Head of caudate nucleus (tissue), 42 donors: ENCODE measurements at places on chromosomes 6 and 20.

GRCh38 chr20:2865630-2866029 lies 7.7 kb upstream of the PTPRA start:
- no peak for DNase-seq

GRCh38 chr6:68876792-68877493 lies 241.9 kb downstream of the ADGRB3 start:
- no peak for DNase-seq

- DNase-seq: no peak
Observed at GRCh38 chr6:19830171-19830570, 7.0 kb upstream of the ID4 start.

DNA sequence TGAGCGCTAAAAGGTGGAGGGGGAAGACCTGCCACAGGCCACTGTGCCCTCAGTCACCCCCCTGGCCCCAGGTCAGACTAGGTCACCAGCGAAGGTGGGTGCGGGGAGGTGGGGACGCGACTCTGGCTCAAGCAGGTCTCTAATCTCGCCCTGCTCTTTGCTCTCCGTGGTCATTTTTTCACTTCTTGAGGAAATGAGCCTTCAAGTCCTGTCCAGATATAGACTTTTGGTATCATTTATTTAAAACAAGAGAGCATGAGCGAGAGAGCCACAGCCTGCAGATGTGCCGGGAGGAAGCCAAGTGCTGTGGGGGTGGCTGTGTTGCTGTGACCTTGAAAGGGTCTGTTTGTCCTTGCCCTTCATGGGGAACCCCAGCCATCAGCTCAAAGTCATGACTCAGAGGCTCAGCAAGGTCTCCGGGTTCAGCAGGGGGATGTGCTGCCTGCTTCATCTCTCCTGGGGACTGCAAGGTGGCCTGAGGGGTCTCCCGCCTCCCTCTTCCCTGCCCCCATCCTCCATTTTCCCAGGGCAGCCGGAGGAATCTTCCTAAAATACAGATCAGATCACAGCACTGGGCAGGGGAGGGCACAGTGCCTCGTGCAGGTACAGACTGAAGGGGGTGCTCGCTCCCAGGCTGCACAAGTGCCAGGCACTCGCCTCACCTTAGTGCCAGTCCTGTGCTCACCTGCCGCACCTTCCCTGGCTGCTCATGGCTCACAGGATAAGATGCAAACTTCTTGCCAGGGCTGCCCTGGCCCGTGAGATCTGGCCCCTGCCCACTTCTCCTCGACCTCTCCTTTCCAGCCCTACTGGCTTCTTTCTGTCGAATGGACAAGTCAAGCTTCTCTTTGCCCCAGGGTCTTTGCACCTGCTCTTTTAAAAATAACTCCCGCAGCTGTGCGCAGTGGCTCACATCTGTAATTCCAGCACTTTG lies 26.5 kb downstream of the SULF2 start:
- DNase-seq: no peak

DNA sequence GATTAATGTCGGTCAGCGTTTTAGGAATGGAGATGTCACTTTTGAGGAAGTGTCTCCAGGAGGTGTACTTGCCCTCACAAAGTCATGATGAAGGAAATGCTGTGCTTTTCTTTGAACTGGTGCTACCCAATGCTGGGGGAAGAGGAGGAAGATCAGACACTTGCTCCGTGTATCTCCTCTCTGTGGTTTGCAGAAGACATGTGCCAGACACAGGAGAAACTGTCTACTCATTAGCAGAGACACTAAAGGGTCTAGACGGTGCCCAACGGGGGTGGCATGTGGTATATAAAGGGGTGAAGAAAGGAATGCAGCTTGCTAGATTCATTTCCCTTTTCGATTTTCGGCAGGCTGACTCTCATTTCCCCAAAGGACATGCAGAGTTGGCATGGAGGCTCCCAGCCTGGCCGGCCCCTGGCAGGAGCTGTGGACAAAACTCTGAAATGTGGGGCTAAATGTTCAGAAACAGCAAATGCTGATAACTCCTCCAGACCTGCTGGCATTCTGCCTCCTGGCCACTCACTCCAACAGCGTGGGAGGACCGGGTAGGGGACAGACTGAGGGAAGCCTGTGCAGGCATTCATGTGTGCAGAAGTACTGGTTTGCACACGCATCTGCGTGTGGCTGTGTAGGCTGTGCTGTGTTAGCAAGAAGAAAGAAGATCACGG lies 59.6 kb upstream of the QKI start:
- peak; percentile 31 for DNase-seq
